ENCODE measurements at places on chromosomes 2 and 18. TPM values are rescaled to one million over a fixed set of nuclear protein-coding genes. Genes with fewer than 3 reads are reported as not detected.

The ZEB2 gene
- total RNA-seq = 15.1 TPM

The IRS1 gene
- total RNA-seq = 6.4 TPM

The RFTN2 gene
- not detected for total RNA-seq

The RAB31 gene
- 18.2 TPM for total RNA-seq

The UGT1A10 gene
- total RNA-seq = 8.2 TPM

The SULT1C4 gene
- total RNA-seq = not detected

Data from Daoy (cell line).